ENCODE measurements at places on chromosomes 5 and 9. TPM values are rescaled to one million over a fixed set of nuclear protein-coding genes. Genes with fewer than 3 reads are reported as not detected.

DNA sequence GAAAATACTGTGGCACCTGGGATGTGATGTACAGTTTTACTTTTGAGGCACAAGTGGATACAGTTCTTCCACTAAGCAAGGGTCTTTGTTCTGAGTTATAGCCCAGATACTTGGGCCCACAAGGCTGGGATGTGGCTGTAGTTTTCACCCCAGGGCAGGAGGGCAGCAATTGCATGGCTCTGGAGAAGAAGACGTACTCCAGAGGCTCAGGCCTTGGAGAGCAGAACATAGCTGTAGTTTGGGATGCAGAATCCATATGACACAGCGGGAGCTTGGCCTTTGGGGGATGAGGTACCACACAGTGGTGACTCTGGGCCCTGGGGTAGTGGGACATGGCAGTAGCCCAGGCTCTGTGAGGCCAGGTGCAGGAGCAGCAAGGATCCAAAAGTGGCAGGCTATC, 110.8 kb upstream of the FSTL4 start:
- DNase-seq, result no peak

GRCh38 chr5:57179262-57180200, 5.7 kb downstream of the GPBP1 start:
- no peak for DNase-seq

- no peak for DNase-seq
Measured at GRCh38 chr9:13896922-13897835, 416.8 kb downstream of the NFIB start.

GRCh38 chr5:134784946-134785620, 26.5 kb downstream of the DDX46 start:
- DNase-seq, result no peak

DNA sequence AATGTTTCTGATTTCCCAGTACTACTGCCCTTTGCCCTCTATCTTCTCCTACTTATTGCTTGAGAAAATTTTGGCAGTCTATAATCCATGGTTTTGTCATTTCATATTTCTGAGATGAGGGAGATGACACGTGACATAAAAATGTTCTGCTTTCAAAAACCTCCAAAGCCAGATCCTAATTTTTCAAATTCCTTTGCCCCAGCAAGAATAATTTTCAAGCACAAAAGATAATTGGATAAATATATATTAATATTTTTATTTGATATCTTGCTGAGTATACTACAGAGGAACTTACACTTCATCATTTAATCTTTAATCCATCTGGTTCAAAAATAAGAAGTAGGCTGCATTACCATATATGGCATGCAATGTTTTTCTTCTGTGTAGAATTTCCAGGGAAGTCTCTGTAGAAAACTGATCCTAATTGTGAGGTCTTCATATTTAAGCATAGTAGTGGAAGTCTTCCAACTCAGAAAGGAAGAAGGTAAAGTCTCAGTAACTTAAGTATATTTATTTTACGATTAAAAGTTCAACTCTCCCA, 1738.8 kb downstream of the EFNA5 start:
- no peak for DNase-seq

DNA sequence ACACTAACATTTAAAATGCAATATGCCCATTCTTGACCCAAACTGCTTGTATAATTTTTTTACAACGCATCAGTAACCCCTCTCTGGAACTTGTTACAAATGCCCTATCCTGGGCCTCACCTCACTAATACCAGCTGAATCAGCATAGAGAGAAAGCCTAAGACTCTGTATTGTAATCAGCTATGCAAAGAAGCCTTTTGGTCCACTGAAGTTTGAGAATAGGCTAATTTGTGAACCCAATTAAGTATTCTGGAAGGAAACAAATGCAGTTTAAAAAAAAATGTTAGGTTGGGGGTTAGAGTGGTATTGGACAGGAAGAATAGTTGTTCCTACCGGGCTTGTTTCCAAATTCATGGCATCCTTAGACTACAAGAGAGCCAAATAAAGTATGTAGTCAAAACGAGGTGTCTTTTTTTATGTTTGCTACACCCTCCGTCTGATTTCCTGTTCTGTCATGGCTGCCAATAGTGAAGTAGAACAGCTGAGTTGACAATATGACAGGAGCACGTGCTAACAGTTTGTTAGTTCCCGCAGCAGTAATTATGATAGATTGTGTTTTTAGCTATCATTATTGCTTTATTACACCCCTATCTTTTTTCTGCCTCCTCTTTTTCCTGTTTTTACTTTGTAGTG, 1048.7 kb upstream of the NUDT12 start:
- DNase-seq, result no peak

DNA sequence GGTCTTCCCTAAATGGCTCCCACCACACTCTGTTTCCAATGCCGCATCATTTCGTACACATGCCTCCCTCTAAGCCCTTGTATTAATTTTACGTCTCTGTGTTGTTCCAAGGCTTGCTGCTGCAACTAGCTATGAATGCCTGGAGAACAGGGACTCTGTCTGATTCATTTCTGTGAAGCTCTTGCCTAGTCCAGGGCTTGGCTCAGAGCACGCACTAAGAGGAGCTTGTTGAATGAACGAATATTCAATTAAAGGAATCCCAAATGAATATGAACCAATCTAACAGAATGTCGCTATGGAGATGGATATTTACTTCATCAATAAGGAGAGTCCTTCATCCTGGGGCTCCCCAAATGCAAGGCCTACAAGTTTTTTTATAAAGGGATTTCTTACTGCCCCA, 55.3 kb downstream of the TGFBR1 start:
- DNase-seq, result no peak

Gene PITX1
- total RNA-seq, result not detected

Gene ZBTB6
- 8.0 TPM for total RNA-seq
